ENCODE measurements at places on chromosomes 13 and 19. TPM values are rescaled to one million over a fixed set of nuclear protein-coding genes. Genes with fewer than 3 reads are reported as not detected.
A peak's percentile ranks its signal among the peaks of the same experiment; 100 is the strongest.

DNA sequence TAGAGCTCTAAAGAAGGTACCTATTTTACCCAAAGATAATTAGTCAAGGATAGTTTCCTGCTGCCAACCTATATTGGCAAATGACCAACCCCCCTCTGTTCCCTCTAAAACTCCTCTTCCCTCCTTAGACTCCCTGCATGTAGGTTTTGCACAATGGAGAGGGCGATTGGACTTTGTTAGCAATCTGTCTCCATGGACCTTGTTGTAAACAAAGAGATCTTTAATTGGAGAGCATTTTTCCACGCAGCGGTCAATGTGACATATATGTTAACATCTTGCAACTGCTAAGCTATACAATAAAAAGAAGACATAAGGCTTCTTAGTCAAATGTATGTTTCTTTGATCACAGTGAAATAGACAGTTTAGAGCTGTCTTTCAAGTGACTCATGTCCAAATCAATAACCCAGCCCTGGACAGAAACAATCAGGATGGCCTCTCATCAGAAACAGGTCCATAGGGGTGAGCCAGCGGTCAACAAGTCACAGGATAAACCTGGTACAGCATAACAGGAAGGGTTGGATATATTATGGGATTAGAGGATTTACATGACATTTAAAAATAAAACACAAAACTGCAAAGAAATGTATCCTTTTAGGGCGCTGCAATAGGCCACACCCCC, 69.7 kb upstream of the UBL3 start:
- DNase-seq, result no peak

DNA sequence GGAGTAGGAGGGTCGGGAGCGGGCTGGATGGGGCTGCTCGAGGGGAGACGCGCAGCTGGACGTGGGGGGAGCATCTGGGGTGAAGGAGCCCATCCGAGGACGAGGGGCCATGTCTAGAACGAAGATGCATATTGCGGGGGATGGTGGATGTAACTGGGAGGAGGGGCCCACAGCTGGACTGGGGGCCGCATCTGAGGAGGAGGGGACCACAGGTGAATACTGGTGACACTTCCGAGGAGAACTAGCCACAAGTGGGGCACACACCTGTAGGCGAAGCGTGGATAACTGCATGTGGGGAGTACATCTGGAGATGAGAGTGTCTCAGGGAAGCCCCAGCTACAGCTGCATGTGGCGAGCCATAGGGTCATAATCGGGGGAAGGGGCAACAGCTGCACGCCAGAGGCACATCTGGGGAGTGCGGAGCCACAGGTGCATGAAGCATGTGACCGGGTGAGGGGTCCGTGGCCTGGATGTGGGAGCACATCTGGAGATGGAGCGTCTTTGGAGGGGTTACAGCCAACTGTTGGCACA, 402 bp downstream of the ZSWIM9 start:
- DNase-seq, result no peak

DNA sequence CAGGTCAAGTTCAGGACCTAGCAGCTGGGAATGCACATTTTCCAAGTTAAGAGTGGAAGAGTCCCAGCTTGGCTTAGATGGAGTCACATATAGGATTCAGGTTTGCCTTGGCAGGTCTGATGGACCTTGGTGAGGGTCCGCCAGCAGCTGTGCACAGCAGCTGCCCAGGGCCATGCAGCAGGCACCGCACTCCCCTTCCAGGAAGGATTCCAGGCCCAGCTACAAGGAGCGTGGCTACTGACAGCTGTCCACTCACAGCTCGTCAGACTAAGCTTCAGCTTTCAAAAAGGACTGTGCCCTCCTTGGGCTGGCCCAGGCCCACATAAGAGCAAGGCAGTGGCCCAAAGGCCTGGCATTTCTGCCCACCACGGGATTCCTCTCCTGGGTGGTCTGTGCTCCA, 68.4 kb downstream of the ALOX5AP start:
- DNase-seq, result no peak

DNA sequence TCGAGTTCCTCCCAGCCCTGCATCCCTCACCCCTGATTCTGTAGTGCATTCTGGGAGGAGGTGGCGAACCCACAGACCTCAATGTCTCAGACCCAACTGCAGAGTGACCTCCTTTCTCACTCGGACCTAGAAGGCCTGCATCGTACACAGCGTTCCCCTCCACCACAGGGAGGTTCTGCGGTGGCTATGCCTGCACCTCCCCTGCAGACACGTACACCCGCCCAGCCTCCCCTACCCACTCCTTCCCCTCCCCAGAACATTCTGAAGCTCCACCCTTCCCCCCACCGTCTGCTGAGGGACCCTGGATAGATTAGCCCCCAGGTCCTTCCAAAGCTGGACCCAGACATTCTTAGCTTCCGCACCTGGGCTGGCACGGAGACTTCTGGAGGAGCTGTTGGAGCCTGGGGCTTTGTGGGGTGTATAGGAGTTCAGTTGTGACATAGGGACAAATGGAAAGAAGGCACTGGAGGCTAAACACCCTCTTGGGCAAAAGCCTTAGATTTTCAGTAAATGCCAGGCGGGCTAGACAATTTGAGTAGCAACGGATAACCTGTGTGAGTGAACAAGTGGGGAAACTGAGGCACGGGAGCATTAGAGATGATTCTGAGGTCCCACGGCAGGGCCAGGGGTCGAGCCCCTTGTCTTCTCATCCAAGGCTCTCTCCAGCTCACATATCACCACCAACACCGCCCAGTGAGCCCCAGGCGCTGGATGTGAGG, 420 bp upstream of the FSD1 start:
- DNase-seq, result no peak

DNA sequence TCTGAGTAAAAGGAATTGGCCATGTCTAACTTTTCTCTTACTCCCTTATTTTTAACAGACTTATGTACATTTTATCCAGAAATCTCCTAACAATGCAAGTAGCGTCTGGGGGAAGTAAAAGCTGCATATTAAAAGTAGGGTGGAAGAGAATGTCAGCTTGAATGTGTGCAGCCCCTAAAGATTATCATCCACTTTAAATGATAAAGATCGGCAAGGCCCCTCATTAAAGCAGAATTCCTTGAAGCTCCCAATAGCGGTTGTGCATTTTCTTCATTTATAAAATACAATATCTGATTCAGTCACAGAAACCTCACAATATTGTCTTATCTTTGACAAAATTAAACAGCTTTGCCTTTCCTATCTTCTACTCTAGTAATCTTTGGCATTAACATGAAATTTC, 184.6 kb downstream of the LHFPL6 start:
- DNase-seq, result no peak

DNA sequence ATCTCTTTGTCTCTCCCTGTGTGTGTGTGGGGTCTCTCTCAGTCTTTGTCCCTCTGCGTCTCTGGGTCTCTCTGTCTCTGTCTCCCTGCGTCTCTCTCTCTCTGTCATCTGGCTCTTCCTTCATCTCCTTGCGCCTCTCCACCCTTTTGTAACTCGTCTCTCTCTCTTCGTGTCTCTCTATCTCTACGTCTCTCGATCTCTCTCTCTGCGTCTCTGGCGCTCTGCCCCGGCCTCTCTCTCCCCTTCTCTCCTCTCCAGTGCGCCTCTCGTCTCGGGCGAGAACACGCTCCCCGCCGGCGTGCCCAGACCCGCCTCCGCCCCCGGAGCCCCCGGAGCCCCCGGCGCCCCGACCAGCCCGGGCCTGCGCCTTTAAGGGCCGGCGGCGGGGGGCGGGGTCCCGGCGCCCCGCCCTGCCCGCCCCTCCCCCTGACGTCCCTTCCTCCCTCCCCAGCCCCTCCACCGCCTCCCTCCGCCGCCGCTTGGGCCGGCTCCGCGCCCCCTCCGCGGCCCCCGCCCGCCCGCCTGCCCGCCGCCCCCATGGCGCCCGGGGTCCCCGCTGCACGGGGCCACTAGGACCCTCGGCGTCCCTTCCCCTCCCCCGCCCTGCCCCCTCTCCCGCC, at the start of gene MARK4:
TSS of gene MARK4 (plus strand) at position 440 of the 620 bp plus-strand sequence. CDS start 318 bp downstream, outside the sequence.
- DNase-seq, result peak; percentile 67

- DNase-seq, result no peak
These were observed 4.8 kb upstream of the DGKH start for GRCh38 chr13:42043676-42044075.

GRCh38 chr13:40275155-40275554, 391.3 kb downstream of the FOXO1 start:
- DNase-seq, result no peak

- DNase-seq, result no peak
These were observed 706.4 kb upstream of the KLHL1 start for GRCh38 chr13:70814684-70815083.

GRCh38 chr13:36847606-36848005, 28.6 kb downstream of the RFXAP start:
- no peak for DNase-seq

DNA sequence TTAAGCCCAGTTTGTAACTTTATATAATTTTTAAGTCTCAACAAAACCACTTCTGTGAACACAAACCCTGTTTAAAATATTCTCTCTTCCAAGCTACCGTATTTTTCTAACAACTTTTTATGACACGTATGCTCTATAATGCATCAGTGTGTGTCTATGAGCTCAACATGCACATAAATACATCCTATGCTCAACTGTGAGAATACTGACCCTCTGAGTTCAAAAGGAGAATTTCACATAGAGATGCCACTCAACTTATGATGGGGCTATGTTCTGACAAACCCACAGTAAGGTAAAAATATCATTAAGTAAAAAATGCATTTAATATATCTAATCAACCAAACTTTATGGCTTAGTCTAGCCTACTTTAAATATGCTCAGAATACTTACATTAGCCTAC, 1139.7 kb upstream of the SPRY2 start:
- DNase-seq, result no peak

GRCh38 chr13:37207691-37208451, 102.4 kb upstream of the CSNK1A1L start:
- no peak for DNase-seq

- no peak for DNase-seq
These were observed 284.8 kb downstream of the RBM26 start for GRCh38 chr13:79121286-79121685.

DNA sequence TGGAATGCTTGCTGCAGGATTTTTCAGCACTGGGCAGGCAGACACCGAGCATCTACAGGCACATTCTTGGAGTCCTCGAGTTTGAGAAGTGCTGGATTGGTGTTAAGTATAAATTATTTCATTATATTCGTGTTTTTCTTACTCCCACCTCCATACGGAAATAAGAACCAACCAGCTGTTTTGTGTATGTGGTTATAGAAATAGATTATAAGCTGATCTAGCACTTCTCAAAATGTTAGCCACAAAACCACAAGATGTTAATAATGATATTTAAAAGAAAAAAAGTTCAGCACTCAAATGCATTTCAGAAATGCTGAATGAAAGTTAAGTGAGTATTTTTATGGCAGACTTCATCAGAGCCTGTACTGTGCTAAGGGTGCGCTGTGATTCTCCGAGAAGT, 24.0 kb upstream of the TEX29 start:
- DNase-seq, result no peak

GRCh38 chr19:1001538-1002166, 1.4 kb downstream of the GRIN3B start:
- DNase-seq, result no peak

GRCh38 chr13:79810018-79810417, 329.1 kb downstream of the NDFIP2 start:
- DNase-seq, result no peak

DNA sequence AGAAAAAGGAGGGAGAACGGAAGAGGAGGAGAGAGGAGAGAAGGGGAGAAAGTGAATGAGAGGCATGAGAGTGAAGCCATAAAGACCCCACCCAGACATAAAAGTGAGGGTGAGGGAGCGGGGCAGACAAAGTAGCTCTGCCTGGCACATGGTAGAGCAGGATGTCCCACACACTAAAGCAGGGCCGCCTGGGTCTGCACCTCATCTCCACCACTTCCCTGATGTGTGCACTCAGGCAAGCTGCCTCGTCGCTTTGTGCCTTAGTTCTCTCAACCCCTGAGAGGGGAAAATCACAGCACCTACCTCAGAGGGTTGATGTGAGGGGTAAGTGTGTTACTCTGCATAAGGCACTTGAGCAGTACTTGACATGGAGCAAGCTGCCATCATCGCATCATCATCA, 488.1 kb downstream of the COG6 start:
- no peak for DNase-seq

DNA sequence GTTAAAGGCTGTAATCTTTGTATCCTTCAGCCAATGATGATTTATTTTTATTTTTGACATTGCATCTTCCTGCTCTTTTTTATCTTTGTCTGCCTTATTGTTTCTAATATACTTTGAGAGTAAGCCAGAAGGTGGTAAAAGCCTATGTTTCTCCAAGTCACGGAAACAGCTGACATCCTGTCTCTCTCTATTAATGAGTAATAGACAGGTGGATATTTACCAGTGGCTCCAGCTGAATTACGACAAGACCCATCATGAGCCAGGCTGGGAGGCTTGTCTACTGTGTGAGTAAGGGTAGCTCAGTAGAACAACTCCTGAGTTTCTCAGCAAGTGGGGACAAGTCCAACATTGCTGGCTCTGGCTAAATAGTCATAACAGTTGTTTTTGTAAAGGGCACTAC, 166.6 kb downstream of the NDFIP2 start:
- no peak for DNase-seq

Gene KLK2
- not detected for polyA plus RNA-seq

Gene PNMA8B
- polyA plus RNA-seq, result 3.6 TPM

Gene EBI3
- polyA plus RNA-seq, result 0.73 TPM

Gene SERPINE3
- polyA plus RNA-seq, result 0.52 TPM

Gene RYR1
- polyA plus RNA-seq, result 1.5 TPM

Gene VSIG10L
- 3.5 TPM for polyA plus RNA-seq

Gene PRKCG
- 0.18 TPM for polyA plus RNA-seq
